ENCODE measurements at places on chromosomes 1 and 21.
A peak's percentile ranks its signal among the peaks of the same experiment; 100 is the strongest.

- no peak overlapping the region for H3K4me3 ChIP-seq
- DNase-seq = peak; percentile 23
- peaks cover 4% of the 10 kb centered on the region for H3K4me1 ChIP-seq
These were observed 3.6 kb downstream of the C1orf232 start for GRCh38 chr1:26164861-26165842.

DNA sequence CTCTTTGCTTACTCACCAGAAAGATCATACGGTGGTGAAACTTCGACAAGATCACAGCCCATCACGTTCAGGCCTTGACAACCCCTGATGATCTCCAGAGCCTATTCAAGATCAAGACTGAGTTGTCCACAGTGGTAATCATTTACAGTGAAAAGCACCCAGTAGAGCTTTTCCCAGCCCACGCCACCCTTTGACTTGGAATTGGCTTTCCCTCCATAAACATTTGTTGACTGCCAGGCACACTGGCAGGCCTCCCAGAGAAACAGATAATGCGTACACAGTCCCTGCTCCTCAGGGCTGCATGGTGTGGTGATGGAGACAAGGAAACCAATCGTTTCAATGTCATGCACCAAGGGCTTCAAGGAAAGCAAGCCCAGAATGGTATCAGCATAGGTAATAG is 10.1 kb downstream of the AGMAT start:
- H3K4me3 ChIP-seq = no peak overlapping the region
- DNase-seq = no peak
- no peaks in the 10 kb centered on the region for H3K27me3 ChIP-seq

GRCh38 chr1:182754087-182754486 is 35.5 kb upstream of the NPL start:
- no peaks in the 10 kb centered on the region for H3K27me3 ChIP-seq
- no peak for DNase-seq
- peaks cover 2% of the 10 kb centered on the region for H3K4me1 ChIP-seq
- H3K36me3 ChIP-seq = no peaks in the 10 kb centered on the region
- no peak overlapping the region for H3K27ac ChIP-seq

DNA sequence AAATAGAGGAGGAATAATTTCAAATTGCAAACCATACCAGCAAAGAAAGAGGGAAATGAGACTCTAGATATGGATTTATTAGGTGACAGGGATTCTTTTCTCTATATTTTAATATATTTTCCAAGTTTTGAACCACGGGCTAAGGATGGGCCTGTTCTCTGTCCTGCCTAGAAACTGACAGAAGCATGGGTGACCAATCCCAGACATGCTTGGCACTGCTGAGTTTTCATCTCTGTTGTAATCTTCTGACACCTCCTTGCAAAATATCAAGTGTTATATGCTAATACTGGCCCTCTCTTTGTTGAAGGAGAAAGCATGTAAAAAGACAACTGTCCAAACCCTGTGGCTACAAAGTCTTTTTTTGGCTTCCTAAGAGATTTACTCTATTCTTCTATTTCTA is 774 bp upstream of the ANGPTL7 start:
- no peak overlapping the region for H3K4me3 ChIP-seq
- H3K27me3 ChIP-seq = no peaks in the 10 kb centered on the region
- no peak for DNase-seq
- peaks cover 16% of the 10 kb centered on the region for H3K36me3 ChIP-seq
- no peak overlapping the region for H3K27ac ChIP-seq
- H3K4me1 ChIP-seq = no peaks in the 10 kb centered on the region

GRCh38 chr1:157411064-157411463 is 141.3 kb downstream of the FCRL5 start:
- no peak for DNase-seq
- no peaks in the 10 kb centered on the region for H3K36me3 ChIP-seq
- no peak overlapping the region for H3K27ac ChIP-seq
- no peaks in the 10 kb centered on the region for H3K27me3 ChIP-seq
- no peaks in the 10 kb centered on the region for H3K4me1 ChIP-seq

DNA sequence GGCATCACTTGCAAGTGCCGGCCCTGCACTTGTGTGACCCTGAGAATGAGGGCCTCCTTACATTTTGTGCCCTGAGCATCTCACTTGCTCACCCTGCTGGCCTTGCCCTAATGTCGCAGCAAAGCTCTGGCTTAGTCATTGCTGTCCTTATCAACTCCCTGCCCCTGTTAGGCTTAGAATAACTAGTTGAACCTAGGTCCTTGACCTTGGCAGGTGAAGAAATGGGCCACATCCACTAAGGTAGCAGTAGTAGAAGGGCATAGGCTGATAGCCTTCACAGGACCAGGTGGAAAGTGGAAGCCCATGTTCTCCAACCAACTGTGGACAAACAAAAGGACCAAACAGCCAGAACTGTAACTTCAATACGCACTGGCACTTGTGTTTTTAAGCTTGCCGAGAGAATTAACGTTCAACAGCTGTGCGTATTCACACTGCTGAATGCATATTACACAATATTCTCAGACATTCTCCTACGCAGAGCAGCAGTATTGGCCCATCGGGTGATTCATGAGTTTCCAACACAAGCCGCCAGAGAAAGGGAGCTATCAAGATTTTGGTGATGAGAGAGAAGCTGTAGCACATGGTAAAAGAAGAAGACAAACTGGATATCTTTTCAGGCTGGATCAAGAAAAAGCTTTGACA is 27.7 kb upstream of the PTGFRN start:
- no peaks in the 10 kb centered on the region for H3K36me3 ChIP-seq
- H3K27me3 ChIP-seq = no peaks in the 10 kb centered on the region
- no peak overlapping the region for H3K27ac ChIP-seq
- H3K4me3 ChIP-seq = no peak overlapping the region

- no peak overlapping the region for H3K4me3 ChIP-seq
- no peak for DNase-seq
- no peak overlapping the region for H3K27ac ChIP-seq
These were observed 132.0 kb downstream of the GIPC2 start for GRCh38 chr1:78177708-78178270.

Measured in IMR-90 (cell line).